H1 (cell line): ENCODE measurements at places on chromosomes 2 and 18. TPM values are rescaled to one million over a fixed set of nuclear protein-coding genes. Genes with fewer than 3 reads are reported as not detected.

Gene MFSD2B
- 0.33 and 0.46 TPM in 2 replicates for polyA plus RNA-seq

Gene RTN4
- polyA plus RNA-seq: 113 and 179 TPM in 2 replicates

Gene LOXHD1
- 0.02 and 0.03 TPM in 2 replicates for polyA plus RNA-seq

Gene FER1L5
- 0.23 and 0.38 TPM in 2 replicates for polyA plus RNA-seq

DNA sequence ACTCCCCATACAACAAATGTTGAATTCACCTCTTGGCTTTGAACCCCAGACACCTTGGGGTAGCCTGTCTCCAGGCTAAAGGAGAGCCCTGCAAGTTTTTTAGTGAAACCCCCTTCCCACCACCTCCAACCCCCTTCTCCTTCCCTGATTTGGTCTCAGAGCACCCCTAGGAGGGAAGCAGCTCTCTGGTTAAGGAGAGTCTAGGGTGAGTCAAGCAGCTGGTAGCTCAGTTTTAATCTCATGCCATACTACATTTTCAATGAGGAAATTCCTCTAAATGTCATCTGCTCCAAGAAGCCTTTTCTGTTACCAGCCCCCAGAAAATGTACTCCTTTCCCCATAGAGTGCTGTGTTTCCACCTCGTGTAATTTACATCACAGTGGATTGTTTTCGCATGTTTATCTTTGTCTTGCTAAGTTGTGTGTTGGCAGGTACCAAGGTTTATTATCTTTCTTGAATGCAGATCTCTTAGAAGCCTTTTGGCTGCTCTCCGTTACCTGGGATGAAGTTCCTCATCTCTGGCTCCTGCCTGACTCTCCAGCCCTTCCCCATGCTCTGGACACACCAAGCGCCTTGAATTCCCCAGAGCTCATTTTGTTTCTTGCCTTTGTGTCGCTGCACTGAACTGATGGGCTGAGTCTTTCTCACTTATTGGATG is 82.2 kb downstream of the ASAP2 start:
- DNase-seq: no peak

GRCh38 chr2:18378020-18378653 is 182.3 kb downstream of the RDH14 start:
- no peak for DNase-seq

- no peak for DNase-seq
Measured at GRCh38 chr2:74481961-74482800, 617 bp downstream of the CCDC142 start.
